ENCODE measurements at places on chromosomes 2 and 18.

GRCh38 chr18:13317801-13318200 is 99.2 kb downstream of the LDLRAD4 start:
- no peak for DNase-seq

DNA sequence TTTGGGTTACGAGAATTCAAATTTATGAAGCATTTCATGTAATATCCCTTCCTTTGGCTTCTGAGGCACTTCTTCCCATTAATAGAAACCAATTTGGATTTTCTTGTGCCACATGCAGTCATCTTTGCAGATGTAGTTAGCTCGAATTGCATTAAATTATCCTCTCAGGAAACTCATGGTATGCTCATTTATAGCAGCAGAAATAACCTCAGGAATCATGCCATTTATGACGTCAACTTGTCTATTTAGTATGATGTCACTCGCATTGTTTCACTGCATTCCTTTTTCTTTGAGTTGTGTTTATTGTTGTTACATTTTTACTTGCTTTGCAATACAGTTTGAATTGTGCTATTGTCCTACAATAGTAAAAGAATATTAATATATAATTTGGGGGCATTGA is 163.8 kb downstream of the RBM43 start:
- no peak for DNase-seq

DNA sequence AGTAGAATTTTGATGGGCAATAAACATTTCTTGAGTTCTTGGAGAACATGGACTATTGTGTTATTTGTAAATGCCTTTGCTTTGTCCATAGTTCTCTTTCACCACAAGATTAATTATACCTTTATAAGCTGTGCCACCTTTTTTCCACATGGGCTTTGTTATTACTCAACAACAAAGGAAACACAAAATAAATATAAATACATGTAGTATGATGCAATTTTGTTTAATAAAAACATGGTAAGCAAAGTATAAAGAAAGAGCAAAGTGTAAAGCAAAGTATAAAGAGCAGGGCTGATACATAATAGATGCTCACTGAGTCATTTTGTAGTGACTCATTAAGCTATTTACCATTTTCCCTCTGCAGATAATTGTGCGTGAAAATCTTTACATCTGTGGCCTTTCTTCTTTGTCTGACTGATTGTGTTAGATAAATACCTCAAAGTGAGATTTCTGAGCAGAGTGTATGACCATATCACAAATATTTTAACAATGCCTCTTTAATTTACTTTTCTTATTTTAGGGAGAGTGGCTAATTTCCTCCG is 80.9 kb downstream of the CERS6 start:
- DNase-seq, result peak; percentile 25

- no peak for DNase-seq
These were observed 24.9 kb downstream of the PELI1 start for GRCh38 chr2:64119369-64119768.

Measured in RKO (cell line).